Inflammatory macrophage (primary cell): ENCODE measurements at places on chromosomes 2 and 18.

DNA sequence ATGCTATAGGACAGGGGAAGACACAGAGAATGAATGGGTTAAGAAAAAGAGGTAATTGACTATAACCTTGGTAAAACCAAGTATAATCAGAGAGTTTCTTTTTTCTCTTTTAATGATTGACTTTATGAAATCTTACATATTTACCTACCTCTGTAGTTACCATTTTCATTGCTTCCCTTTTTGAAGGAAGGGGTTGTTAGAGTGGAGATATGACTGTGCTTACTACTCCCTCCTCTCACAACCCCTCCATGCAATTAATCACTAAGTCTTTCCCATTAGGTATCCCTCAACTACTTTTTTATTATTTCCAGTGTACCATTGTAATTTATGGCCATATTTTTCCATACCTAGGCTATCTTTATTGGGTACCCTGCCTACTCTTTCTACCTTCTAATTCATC is 71.4 kb downstream of the WDR7 start:
- DNase-seq: no peak

DNA sequence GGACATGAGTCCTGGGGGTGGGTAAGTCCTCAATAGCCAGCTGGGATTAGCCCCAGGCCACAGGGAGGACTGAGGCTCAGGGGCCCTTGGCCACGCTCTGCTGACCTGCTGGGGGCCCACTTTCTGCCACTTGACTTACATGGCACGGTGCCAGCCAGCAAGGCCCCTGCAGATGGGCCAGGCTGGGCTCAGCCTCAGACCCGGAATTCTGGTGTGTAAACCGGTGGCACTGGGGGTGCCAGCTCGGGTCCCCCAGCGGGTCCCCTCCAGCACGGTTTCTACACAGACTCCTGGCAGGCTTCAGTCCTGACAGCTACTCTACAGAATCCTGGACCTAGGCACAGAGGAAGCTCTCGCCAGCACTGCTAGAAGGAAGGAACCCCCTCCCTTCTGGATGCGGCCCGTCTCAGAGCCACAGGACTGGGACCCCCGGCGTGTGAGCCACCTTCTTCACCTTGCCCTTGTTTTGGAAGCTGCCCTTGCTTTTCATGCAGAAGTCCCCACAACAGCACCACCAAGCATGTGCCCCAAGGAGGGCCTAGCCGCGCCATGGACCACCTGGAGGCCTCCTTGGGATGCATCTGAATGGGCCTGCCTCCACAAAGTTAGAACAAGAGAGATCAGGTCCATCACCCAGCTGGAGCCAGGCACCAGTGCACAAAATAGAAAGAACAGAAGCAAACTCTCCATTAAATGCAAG is 8.0 kb downstream of the HDAC4 start:
- no peak for DNase-seq

DNA sequence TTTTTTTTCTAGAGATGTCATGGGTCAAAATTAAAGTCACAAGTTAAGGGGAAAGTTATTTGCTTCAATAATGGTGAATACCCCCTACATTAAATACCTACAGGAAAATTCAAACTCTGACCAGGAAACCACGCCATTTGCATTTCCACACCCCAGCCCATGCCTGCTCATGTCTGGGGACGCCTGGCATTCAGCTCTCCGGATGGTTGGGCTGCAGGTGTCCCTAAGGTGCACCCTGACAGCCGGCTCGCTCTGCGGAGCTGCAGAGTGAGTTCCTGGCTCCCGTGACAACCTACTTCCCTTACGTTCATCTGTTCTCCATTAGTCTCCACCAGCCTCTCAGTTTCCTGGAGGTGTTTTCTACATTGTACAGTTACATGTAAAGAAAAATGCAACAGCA is 122.7 kb upstream of the RIOK3 start:
- DNase-seq: no peak

DNA sequence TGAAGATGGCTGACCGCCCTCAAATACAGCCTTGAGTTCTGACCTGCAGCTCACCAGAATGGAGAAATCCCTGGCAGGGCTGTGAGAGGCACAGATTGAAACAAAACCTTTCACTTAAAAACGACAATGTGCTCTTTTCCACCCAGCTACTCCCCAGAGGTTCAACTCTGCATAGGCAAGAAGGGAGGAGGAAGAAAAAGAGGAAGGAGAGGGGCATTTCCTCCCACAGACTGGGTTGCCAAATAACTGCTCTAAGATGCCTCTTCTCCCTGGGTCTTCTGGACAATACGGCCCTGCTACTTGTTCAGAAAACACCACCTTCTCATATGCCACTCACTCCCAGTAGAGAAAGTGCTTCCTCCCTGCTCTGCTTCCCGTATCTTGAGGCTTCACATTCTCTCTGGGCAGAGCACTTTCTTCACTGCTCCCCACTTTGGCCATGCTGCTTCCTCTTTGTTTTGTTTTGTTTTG is 136.4 kb upstream of the SLC1A4 start:
- DNase-seq: peak; percentile 89

GRCh38 chr2:15145046-15145817 is 415.9 kb downstream of the NBAS start:
- DNase-seq: no peak

DNA sequence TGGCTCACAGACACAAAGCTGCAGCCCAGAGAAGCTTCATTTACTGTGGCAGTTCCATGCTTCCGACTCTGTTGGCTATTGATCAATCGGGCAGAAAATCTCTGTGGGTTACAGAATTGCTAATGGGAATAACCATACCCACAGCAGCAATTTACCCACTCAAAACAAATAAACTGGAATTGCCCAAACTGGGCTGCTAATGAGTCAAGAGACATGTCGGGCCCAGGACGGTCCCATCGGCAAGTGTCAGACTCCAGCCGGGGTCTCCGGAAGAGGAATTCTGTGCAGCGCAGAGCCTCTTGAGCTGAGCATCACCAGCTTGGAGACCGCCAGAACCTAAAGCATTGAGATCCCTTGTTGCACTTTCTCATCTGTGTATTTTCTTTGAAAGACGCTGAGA is 67.8 kb downstream of the TMEM18 start:
- DNase-seq: no peak

DNA sequence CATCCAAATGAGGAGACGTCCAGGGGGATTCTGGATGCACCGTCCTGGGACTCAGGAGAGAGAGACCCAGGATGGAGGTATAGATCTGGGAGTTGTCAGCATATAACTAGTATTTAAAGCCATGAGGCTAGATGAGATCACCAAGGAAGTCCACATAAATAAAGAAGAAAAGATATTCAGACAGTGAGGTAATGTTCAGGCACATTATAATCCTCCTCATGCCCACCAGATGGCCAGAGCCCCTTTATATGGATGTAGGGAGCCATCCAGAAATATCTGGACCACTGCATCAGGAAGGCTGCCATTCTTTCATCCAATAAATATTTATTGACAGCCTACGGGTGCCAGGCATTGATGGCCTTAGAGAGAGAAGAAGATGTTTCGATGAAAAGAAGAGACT is 21.2 kb upstream of the NCKAP5 start:
- DNase-seq: no peak

DNA sequence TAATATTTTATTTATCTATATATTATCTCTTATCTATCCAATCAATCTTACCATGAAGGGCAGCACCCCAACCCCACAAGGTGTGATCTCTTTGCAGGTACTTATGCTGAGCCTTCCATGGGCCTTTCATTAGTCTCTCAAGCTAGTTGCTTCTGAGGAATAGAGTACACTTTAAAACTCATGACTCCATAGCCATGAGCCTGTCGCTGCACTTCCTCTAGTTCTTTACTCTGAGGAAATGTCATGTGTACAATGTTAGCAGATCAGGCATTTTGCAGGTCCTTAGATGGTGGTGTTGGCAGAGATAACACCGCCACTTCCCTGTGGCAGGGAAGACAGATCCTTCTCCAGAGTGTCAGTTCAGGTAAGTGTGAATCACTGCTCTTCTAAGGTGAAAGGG is 29.5 kb upstream of the STAT4 start:
- peak; percentile 61 for DNase-seq

DNA sequence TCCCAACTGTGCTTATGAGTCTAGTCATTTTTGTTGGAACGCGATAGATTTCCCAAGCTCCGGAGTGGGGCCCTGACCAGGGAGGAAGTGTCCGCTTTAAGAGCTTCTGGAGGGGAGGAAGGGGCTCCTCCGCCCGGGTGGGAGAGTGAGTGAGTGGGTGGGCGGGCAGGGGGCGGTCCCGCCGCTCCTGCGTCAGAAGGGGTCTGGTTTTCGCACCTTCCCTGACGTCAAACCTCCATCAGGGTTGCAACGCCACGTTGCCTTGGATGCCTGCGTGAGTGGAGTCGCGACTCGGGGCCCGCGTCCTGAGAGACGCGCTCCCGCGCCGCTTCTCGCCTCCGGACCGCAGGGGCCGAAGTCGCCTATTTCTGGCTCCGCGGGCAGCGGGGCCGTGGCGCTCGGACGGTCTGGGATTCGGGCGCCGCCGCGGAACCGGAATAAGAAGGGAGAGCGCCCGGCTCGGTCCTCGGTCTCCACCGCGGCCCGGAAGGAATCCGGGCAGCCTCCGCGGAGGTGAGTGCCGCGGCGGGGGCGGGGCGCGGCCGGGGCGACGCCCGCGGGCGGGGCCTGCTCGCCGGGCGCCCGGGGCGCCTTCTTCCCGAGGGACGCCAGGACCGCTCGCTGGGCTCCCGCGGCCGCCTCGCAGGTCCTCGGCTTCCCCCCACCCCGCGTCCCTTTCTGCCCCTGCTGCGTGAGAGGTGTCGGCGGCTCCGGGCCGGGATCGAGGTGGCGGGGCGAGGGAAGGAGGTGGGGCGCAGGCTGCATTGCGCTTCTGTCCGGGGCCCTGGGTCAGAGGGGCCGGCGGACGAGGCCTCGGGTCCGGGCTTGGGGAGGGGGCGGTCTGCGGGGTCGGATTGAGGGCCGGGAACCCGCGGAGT is at the start of gene ZDBF2:
TSS of gene ZDBF2 (plus strand) at position 230 of the 878 bp plus-strand sequence. CDS start 7,187 bp downstream, outside the sequence.
- DNase-seq: no peak

DNA sequence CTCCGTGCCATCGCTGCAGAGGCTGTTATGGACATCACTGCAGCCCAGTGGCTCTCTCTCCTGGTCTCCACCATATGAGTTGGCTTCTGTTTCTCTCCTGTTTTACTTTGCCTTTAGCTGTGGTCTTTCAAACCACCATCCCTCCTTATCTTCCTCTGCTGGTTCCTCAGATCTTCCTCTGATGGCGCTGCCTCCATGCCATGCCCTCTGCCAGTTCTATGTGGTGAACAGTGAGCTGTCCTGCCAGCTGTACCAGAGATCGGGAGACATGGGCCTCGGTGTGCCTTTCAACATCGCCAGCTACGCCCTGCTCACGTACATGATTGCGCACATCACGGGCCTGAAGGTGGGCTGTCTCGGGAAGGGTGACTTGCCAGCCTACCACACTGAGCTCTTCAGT is 13.1 kb downstream of the TYMS start:
- no peak for DNase-seq

DNA sequence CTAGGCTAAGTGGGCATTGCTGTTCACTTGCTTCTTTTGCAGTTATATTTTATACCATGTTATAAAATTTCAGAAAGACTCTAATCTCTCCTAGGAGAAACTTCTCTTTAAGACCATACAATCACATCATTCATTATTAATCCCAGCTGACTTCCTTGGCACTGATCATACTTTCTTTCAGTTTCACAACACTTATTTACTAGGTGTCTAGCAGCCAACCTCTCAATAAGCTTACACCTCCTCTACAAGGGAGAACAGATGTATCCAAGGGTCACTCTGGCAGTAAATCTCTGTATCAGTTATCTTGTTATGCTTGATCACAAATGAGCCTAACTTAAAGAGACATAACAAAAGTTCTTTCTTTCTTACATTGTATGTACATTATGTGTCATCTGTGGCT is 69.8 kb upstream of the EPB41L5 start:
- no peak for DNase-seq

- no peak for DNase-seq
These were observed 61.4 kb downstream of the ID2 start for GRCh38 chr2:8743261-8743660.

DNA sequence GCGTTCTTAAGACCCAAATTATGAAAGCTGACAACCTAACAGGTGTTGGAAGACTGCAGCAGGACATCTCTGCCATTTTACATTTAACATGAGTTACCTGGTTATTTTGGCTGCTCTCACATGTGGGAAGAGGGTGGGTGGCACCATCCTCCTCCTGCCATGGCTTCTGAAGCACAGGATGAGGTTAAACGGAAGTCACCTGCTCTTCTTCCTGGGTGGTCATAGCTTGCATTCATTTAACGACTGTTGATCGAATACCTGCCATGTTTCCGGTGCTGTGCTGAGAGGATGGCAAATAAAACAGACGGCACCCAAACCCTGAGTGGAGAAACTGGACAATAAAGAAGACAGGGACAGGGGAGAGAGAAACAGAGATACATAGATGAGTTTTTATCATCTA is 118.0 kb downstream of the RHBDD1 start:
- no peak for DNase-seq

DNA sequence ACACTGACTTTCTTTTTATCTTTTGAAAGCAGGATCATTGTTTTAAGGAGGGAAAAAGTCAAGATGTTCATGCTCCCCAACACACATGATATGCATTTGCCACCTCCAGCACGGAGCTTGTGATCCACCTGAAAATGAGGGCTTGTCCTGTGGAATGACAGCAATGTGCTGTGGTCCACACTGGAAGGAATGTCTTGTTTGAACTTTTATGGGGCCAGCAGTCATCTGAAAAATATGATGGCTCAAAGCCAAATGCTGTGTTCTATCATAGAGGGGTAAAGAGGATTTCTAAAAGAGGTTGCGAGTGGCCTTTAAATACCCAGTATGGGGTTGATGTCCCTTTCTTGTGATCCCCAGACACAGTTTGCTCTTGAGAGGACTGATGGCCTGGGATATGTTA is 226.5 kb upstream of the SPRED2 start:
- no peak for DNase-seq

- no peak for DNase-seq
These were observed 26.5 kb downstream of the PPP4R3B start for GRCh38 chr2:55590810-55591440.

DNA sequence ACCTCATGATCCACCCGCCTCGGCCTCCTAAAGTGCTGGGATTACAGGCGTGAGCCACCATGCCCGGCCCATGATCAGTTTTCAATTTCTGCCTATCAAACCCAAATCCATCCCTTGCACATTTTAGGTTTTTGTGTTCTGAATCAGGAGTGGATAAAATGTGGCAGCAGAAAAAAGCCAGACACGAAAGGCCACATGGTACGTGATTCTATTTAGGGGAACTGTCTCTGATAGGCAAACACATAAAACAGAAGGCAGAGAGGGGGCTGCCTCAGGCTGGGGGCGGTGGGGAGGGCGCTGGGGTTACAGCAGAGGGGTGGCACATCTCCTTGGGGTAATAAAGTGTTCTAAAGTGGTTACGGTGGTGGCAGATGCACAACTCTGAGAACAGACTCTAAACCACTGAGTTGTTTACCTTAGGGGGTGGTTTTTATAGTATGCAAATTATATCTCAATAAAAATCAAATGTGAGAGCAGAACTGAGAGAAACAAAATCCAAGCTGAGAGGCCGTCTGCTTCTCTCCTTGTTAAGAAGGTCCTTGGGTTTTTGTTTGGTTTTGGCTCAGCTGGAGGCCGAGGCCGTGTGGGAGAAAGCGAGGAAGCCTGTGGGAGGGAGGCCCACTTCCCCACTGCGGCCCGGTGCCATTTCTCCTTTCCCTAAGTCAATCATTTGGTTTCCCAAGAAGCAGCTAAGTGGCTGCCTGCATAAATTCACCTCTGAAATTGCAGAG is 78.0 kb downstream of the SOWAHC start:
- DNase-seq: peak; percentile 93

- DNase-seq: no peak
These were observed 267.7 kb downstream of the TWIST2 start for GRCh38 chr2:239115616-239116015.

GRCh38 chr2:197107291-197108269 is 181.1 kb upstream of the PGAP1 start:
- peak; percentile 18 for DNase-seq

- no peak for DNase-seq
These were observed 153.3 kb upstream of the HNRNPA3 start for GRCh38 chr2:177059293-177059692.
